Glutamatergic neuron (in vitro differentiated cells): ENCODE measurements at places on chromosomes 4 and X.

DNA sequence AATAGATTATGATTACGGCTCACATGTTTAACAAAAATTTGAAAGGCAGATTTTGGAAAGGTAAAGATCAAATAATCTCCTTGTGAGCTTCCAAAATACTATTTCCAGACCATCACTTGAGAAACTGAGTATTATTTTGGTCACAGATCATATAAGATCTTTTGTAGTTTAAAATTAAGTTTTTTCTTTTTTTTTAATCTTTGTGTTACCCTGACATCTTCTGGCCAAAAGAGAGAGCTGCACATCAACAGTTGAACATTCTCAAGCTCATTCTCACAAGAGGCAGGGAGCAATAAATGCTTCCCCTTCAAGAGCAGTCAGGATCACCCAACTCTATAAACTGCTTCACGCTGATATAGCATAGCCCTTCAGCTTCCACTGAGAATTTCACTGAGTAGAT is 15.9 kb downstream of the TMEM192 start:
- no peak for DNase-seq

- no peak for DNase-seq
These were observed 191.5 kb downstream of the SLIT2 start for GRCh38 chr4:20443015-20443805.

GRCh38 chr4:105061136-105061696 is 85.5 kb upstream of the TET2 start:
- DNase-seq: no peak

- DNase-seq: no peak
These were observed 31.1 kb downstream of the NHSL2 start for GRCh38 chrX:71941776-71942175.

DNA sequence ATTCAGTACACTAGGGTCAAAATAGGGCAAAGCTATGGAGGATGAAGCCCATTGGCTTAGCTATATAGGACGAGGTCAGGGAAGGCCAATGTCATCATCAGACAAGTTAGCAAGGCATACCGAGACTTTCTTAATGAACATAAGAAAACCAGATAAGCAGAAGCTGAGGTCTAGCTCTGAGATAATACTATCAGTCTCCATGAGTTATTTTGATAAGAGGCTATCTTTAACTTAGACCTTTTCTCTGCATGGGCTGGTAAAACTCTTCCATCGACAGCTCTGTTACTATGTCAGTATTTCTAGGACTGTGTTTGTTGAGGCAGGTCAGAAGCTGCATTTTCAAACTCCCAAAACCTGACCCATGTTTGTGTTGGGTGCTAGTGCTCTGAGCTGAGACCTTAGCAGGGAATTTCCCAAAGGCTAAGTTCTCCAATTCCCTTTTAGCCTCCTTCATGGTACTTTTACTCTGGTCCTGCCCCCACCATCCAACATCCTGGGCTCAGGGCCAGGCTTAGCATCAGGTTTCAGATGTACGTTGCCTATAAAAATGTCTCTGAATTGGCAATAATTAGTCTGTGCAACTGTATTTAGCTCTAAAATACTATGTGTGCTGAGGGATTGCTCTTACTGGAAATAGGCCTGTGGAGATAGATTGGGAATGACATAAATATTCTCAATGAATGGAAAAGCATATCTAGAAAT is 29.3 kb upstream of the LRAT start:
- no peak for DNase-seq

DNA sequence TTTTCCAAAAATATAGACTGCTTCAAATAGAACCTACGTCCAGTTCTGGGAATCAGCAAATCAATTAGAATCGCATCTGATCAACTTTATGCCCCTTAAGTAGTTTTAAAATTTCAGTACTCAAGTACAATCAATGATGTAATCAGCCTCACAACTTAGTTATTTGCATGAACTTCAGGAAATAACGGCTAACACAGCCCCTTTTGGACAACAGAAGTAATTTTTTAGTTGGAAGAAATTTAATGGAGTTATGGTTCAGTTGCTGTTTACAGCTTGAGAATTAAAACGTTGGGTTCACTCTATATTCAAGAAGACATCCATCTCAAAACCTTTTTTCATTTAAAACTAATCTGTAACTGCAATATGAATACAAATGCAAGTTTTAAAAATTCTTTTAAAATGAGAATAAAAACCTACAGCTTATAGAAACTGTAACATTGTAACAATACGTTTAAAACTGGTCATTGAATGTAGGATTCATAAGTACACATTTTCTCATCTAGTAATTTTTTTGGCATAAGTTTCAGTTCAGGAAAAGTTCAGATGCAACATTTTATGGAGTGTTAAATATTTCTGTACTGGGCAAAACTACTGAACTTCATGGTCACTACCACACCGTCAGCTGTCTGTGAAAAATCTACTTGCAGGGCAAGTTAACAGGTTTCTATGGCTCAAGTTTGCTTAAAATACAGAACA is 956 bp downstream of the TAPT1 start:
- DNase-seq: no peak

DNA sequence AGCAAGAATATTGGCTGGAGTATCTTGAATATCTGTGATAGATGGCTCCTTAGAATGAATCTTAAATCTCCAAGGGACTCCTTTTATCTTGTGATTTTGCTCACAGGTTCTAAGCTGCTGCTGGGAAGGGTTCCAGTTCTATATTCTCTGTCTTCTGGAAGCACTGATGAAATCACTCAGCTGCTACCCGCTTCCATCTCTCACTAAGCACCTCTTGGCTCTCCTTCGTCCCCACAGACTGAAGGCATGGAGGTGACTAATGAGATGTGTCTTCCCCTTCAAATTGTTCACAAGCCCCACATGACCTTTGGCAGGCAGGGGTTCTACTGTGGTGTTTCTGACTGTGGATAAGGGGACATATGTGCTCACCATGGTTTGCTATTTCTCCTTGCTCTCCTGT is 75.9 kb downstream of the C4orf51 start:
- no peak for DNase-seq

- peak; percentile 51 for DNase-seq
These were observed 13.2 kb upstream of the RAB9B start for GRCh38 chrX:103845165-103845653.

DNA sequence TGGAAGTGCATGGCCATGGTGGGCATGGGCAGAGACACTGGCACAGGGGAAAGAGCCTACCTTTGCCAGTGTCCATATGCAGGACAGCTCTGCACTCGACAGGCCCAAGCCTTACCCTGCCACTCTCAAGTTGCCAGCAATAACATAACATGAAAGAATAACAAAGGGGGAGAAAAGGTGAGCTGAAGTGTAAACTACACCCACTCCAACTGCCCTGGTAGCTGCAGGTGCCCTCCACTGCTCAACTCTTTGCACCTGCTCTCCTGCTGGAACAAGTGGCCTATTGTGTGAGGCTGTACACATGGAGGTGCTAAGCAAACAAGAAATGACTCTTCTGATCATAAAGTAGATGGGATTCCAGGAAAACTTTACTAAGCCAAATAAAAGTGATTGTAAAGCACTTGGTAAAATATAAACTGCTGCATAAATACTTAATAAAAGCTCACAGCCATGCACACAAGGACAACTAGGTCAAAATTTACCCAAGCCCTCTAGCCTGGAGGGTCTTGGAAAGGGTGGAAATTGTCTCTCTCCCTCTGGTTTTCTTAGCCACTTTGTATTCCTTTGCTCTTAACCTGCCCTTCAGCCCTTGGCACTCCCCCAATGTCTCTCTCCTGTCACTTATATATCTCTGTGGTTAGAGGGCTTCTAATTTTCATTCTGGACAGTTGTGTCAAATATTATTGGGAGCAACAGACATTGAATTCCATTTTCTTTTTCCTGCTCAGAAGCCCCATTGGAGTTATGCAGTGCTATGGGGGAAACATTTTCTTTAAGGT is 261.2 kb upstream of the GPC4 start:
- DNase-seq: no peak

- DNase-seq: no peak
These were observed 365.9 kb downstream of the CXXC4 start for GRCh38 chr4:104128850-104129213.

DNA sequence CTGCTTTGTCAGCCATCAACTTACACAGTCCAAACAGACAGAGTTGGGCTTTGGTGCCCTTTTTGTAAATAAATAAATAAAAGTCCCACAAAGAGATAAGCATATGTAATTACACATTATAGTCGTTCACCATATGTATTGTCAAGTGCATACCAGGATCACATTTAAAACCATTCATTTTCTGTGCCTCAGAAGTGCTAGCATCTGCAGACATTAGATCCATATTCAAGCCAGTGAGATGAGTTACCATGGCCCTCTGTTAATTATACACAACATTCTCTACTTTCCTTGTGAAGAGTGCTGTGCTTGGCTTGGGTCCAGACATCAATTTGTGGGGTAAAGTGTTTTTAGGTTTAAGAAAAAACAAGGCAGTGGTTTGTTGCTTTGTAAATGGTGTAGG is 76.8 kb downstream of the ENOX2 start:
- DNase-seq: no peak
